ENCODE measurements at places on chromosomes 7 and 10. TPM values are rescaled to one million over a fixed set of nuclear protein-coding genes. Genes with fewer than 3 reads are reported as not detected.

Gene GATA3
- 1.4 TPM for total RNA-seq

- no peak for DNase-seq
These were observed 20.9 kb upstream of the BTBD16 start for GRCh38 chr10:122249991-122250750.

Gene EFCAB10
- total RNA-seq = not detected

DNA sequence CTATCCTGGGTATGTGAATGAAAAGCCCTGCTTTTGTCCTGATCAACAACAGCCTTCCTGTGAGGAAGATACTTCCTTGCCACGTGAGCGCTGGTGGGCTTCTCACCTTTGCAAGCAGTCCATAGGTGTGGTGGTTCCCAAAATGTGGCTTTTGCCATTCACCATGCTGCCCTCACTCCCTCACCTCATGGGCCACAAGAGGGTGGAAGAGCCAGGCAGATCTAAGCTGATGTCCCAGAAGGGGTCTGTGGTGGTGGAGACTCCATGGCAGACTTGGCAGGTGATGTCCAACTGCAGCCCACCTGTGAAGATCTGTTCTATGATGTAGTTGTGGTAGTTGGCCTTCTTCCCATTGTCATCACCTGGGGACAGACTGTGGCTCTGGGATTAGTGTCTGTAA is 147.4 kb downstream of the BBS9 start:
- DNase-seq = no peak

GRCh38 chr7:2120251-2120660 is 112.5 kb downstream of the MAD1L1 start:
- DNase-seq = no peak

- DNase-seq = no peak
These were observed 3.6 kb downstream of the PRKAR2B start for GRCh38 chr7:107047902-107048782.

DNA sequence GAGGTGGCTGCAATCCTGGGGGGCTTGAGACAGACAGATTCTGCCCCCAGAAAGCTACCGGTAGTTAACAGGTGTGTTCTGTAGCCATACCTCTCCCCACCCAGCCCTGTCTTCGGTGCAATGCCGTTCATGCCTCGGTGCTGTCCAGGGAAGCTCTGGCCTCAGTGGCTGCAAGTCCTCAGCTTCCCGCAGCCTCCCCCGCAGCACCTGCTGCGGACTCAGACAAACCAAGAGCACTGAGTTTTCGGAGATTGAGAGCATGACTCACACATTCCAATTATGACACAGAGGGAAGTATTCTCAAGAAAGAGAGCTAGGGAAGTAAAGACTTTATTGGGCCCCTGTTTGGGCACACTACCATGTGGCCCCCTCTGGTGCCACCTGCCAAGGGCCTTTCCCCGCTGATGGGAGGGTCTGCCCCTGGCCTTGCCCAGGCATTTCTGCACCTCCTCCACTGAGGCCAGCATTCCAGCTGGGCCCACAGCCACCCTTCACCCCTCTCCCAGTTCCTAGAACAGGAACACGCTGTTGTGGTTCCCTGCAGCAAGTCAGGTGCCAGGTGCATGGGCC is 30.2 kb upstream of the EZH2 start:
- DNase-seq = peak; percentile 88

Gene PLCE1
- total RNA-seq = 2.5 TPM

DNA sequence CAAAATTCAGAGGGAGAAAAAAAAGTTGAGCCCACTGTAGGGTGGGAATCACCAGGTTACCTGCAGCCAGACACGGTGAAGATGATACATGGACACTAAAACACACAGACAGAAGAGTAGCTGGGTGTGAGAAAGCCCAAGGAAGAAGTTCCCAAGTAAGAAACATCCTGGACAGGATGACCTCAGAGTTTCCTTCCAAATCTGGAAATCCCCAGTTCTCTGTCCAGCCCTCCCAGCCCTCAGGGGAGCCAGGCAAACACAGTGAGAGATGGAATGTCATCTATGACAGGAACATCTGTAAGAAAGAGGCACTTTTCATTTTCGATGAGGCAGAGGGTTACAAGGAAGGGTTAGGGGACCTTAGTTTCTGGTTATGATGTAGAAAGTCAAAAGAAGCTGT is 125.1 kb upstream of the LYZL1 start:
- peak; percentile 79 for DNase-seq

- DNase-seq = no peak
These were observed 116.2 kb downstream of the WDR37 start for GRCh38 chr10:1172256-1172984.

DNA sequence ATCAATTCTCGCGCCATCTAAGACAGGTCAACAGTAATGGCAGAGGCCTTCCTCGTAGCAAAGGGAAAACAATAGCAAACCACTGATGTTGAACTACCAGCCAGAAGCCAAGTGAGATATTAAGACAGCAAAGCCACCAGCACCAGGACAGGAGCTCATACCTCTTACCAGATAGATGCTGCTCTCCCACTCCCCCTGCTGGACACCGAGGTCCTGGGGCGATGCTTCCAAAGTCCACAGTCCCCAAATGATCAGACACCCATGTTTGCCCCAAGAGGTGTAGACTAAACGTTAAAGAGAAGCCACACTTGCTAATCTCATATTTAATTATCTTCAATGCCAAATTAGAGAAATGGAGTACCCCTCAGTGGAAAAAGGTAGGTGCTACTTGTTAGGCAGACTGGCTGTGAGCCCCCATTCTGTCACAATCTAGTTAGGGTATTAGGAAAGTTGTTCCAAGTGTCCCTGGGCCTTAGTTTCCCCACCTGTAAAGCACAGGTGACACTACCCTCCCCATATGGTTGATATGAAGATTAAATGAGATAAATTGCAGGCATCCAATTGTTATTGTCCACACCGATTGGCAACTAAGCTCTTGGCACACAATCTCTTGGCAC is 39.9 kb downstream of the TOMM7 start:
- DNase-seq = peak; percentile 85

GRCh38 chr10:51246156-51246555 is 171.9 kb downstream of the PRKG1 start:
- DNase-seq = peak; percentile 19

Gene SPOCK2
- not detected for total RNA-seq

Gene UCMA
- not detected for total RNA-seq

DNA sequence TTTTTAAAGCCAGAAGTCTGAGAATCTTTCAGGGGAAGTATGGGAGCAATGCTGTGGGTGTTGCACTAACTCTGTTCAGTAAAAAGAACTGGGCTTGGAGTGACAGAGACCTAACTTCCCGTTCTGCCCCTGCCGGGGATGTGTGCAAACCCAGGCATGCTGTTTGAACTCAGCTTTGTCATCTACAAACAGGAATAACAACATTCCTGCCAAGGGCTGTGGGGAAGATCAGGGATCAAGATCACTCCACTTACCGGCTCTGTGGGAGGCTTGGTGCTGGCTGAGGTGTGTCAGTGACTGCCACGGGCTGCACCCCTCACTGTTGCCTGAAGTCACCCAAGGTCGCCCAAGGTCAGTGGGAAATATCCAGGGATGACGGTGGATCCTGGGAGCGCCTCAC is 23.1 kb upstream of the DRGX start:
- no peak for DNase-seq

GRCh38 chr10:123109466-123109865 is 26.3 kb upstream of the HMX3 start:
- peak; percentile 39 for DNase-seq

Gene CCDC7
- 1.8 TPM for total RNA-seq

- DNase-seq = no peak
These were observed 10.3 kb upstream of the ZNF273 start for GRCh38 chr7:64892666-64893309.

Gene PSD
- not detected for total RNA-seq

Gene ENTPD7
- 7.5 TPM for total RNA-seq

Gene SVOPL
- 0.03 TPM for total RNA-seq

DNA sequence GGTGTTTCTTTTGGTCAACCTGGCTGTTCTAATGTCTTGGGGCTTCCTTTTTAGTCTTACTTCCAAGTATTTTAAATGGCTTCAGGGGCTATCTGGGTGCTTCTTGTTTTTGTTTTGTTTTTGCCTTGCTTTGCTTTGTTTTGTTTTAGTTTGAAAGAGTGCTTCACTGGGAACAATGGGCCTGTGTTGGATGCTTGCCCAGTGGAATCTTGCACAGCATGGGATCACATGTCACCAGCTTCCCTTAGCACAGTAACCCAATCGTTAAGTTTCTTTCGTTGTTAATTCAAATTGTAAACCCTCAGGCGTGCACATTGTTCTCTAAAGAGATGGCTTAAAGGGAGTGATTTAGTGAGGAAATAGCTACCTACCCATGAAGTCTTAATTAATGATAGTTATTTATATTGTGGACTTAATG is 8.9 kb downstream of the COL17A1 start:
- peak; percentile 37 for DNase-seq

Gene PNLIPRP3
- total RNA-seq = 0.17 TPM

- DNase-seq = no peak
These were observed 3.5 kb upstream of the MYOZ1 start for GRCh38 chr10:73644767-73645166.
